ENCODE measurements at places on chromosomes 7 and 10. TPM values are rescaled to one million over a fixed set of nuclear protein-coding genes. Genes with fewer than 3 reads are reported as not detected.

- DNase-seq = no peak
Observed at GRCh38 chr10:122554131-122555036, 6.2 kb upstream of the DMBT1 start.

DNA sequence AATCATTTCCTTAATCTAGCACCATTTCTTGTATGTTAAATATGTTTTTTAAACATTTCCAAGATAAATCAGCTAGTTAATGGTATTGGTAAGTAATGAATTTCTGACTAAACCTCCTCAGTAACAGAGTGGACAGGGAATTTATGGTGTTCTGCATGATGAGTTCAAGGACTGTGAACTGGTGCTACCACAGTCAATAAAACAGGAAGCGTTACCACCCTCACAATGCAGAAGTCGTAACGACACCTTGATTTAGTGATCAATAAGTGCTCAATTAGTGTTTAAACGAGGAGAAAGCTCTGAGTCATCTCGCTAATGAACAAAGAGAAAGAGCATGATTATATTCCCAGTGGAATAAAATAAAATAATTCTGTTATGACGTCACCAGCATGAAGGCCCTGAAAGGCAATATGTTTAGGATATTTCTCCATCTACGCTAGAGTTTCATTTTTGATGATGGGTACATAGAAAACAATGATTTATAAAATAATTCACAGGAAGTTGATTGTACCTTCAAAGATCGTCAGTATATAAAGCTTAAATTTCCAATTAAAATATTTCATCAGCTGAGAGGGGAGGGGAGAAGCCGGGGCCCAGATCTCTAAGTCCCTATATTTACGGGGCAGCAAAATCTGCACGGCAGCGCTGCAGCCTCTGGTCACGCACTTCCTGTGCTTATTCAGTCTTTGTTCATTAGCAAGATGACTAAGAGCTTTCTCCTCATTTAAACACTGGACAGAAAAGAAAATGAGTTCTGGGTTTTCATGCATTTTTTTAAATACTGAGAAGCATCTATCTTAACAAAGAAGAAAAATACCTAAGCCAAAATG lies 400.5 kb downstream of the PTPRN2 start:
- DNase-seq = no peak

DNA sequence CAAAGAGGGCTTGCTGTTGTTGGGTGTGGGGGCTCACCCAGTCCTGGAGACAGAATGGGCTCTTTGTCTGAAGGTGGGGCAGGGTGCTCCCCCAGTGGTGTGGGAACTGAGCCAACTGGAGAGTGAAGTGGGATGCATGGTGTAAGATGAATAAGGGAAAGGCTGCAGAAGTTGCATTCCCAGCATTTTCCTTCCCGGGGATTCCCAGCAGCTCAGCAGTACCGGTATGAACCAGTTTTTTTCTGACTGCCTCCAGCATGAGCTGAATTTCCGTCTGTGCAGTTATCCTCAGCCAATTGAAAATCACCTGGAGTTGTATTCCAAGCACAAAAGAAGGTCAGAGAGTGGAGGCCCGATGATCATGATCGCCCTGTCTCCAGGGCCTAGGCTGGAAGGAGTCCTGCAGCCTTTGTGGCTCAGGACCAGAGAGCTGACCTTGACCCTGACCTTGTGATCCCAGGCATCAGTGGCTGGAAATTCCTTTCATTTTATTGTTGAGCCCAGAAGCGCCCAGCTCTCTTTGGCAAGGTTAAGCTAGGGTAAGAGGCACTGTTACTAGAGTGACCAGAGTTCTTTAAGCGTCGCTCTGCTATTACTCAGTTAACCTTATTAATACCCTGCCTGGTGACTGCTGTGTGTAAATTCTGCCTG lies 33.4 kb downstream of the OGDH start:
- no peak for DNase-seq

- no peak for DNase-seq
Observed at GRCh38 chr10:5601826-5602495, 64.4 kb downstream of the ASB13 start.

Gene CEP55
- total RNA-seq = 0.80 TPM

All from esophagus muscularis mucosa (tissue), 4 donors.